Stimulated activated CD8-positive, alpha-beta memory T cell treated with anti-CD3 and anti-CD28 coated beads, Interleukin-4, amount 100 ng/mL, for 1 hour (primary cell): ENCODE measurements at places on chromosomes 4 and X.

DNA sequence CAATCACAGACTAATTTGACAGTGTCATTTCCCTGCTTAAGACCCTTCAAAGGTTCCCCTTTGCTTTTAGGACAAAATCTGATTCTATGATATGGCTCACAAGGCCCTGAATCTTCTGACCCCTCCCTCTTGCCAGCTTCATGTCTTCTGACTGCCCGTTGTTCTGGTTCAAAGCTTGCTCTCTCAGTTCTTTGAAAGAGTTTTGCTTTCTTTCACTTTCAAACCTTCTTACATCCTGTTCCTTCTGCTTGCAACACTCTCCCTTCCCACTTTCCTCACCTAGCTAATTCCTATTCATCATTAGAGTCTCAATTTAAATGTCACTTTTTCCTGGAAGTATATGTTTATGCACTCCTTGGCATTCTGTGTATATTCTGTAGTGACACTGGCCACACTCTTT is 299.2 kb downstream of the IDS start:
- no peak for DNase-seq

GRCh38 chr4:169611157-169611556 is 1.2 kb downstream of the NEK1 start:
- DNase-seq, result no peak

DNA sequence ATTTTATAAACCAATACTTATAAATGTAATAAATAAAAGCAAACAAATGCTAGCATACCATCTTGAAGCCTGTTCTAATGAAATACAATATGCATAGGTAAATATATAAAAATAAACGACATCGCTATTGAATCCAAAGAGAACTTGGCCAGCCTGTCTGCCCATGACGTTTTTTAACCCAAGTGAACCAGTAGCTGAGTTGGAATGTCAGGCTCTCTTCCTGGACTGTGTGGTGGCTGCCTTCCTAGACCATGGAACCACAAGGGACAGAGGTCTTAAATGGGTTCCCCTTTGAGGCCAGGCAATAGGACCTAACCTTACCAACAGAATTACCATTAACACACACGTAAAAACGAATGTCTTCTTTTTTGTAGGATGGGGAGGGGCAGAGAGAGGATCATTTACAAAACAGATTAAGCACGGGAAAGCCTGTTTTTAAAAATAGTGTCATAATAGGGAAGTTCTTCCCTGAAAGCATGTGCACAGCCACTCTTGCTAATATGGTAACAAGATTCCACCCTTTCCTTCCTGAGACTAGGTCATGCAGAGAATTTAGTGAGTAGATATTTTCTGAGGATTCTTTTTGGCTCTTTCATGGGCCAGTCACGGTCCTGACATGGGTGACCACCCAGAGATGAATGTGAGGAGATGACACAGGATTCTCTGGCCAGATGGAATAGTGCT is 69.4 kb upstream of the ACSL1 start:
- DNase-seq, result no peak

DNA sequence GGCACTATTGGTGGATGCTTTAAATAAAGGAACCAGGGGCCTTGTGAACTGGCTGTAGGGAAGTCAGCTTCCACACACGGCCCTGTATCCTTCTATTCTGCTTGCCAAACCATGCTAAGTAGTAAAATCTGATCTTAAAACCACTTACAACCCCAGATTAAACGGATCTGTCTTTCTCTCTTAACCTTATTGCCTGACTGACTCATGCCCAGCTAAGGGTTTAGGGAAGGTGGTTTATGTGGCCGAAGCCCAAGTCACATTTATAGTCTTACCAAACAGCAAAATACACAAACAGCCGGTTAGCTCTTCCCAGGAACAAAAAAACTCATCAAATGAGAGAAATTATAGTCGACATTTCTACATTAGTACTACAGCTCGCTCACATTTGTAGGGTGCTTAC is 988.4 kb upstream of the TENM3 start:
- no peak for DNase-seq

GRCh38 chr4:3477750-3478430 is 14.8 kb downstream of the DOK7 start:
- DNase-seq, result no peak

GRCh38 chr4:972651-973424 is 531 bp downstream of the DGKQ start:
- peak; percentile 31 for DNase-seq

GRCh38 chr4:183402771-183403170 is 41.7 kb upstream of the CDKN2AIP start:
- no peak for DNase-seq
